ENCODE measurements at places on chromosomes 6 and 20.

DNA sequence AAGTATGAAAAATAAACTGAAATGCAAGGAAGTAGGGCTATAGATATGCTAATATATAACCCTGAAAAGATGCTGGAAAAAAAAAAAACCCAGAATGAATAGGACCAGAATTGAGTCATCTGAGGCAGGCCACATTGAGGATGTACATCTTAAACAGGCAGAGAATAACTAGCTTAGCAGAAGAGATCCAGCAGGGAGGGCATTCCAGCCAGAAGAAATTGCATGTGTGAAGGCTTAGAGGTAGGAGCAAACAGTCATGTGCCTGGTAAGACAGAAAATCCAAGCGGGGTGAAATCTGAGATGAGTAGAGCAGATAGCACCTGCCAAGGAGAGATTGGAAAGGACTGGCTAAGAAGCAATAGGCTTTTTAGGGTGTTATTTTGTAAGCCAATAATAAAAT, 2.6 kb downstream of the COL19A1 start:
- DNase-seq, result peak; percentile 20

- DNase-seq, result no peak
Observed at GRCh38 chr6:31740397-31741223, 805 bp downstream of the MSH5 start.

DNA sequence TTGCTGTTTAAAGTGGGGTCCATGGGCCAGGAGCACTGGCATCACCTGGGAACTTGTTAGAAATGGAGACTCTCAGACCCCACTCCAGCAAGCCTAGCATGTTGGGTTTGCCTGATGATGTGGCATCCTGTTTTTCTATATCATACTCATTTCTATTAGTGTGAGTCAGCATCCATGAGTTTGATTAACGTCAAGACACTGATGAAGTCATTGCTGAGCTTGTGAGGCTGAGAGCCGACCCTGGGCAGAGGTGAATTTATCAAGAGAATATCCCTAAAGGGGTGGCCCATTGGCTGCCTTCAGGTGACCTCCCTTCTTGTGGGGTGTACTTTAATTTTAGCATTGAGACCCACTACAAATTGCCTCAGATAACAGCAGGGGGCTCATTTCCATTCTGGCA, 43.4 kb upstream of the RNF144B start:
- DNase-seq, result no peak

DNA sequence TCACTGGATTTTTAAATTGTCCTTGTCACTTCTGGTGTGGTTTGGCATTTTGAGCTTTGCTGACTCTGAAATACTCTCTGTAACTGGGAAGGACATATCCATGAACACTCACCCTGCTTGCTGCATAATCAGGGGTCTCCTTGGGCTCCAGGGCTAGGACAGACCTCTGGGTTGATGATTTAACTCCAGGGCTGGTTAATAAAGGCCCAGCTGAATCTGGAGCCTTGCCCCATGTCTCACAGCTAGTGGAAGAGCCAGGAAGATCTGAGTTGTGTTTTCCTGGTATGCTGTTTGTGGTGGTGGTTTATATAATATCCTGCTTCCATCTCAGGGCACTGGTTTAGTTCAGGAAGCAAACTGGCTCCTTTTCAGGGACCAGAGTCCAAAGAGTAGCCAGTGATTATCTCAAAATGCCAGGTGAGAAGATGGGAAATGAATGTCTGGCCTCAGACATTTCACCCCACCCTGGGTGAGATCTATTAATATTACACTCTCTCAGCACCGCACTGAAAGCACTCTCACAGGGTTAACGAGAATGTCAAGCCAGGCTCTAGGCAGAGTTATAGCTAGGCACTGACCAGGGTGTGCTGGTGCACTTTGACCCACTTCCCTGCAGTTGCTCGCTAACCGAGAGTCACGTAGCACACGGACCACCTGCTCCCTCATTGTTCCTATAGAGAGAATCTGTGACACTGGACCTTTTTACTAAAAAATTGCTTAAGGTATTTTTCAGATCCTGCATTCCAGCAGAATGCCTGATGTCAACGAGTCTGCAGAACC, 90.1 kb upstream of the SLC22A16 start:
- DNase-seq, result no peak

DNA sequence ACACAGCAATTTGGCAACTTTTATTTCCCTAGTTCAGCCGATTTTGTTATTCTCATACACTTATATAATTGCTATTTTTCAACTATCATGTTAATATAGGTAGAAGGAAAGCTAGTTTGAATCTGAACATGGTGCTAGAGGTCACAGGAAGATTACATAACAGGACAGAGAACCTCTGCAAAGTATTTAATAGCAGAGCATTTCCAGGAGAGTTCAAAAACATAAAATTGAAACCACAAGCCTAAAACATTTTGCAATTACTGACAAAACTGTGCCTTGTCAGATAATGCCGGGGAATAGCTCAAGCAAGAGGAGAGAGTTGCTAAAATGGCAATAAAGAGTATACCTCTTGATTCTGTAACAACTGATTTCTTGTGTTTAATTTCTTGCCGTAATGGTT, 70.8 kb downstream of the TFAP2B start:
- no peak for DNase-seq

GRCh38 chr6:156846845-156847599, 69.8 kb downstream of the ARID1B start:
- DNase-seq, result no peak

Measured in NCI-H524 treated with DMSO at 0.1 percent for 48 hours (cell line).